Activated CD4-positive, CD25-positive, alpha-beta regulatory T cell treated with anti-CD3 and anti-CD28 coated beads, Interleukin-2, amount 50 U/mL, for 16 hours (primary cell): ENCODE measurements at places on chromosomes 7 and 10.

DNA sequence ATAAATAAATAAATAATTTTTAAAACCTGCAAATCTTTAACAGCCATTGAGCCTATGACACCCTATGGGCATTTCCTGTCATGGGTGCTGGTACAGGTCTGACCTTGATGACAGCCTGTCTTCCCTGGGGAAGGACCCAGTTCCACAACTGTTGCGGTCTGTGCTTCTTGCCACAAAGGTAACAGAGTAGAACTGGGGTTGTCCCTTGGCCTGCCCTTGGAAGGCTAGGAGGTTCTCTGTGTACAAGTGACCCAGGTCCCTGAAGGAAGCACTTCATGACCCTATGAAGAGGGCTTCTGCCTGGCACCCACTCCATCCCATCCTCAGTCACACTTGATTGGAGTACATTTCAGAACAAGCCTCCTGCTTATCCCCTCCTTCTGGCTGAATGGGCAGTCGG lies 66.9 kb downstream of the OGDH start:
- no peak for DNase-seq

- DNase-seq = no peak
Measured at GRCh38 chr10:110613996-110614495, 30.1 kb upstream of the RBM20 start.

GRCh38 chr10:90925079-90926029 lies 4.5 kb upstream of the ANKRD1 start:
- no peak for DNase-seq

- DNase-seq = no peak
Measured at GRCh38 chr10:100774876-100775275, 29.5 kb downstream of the PAX2 start.

DNA sequence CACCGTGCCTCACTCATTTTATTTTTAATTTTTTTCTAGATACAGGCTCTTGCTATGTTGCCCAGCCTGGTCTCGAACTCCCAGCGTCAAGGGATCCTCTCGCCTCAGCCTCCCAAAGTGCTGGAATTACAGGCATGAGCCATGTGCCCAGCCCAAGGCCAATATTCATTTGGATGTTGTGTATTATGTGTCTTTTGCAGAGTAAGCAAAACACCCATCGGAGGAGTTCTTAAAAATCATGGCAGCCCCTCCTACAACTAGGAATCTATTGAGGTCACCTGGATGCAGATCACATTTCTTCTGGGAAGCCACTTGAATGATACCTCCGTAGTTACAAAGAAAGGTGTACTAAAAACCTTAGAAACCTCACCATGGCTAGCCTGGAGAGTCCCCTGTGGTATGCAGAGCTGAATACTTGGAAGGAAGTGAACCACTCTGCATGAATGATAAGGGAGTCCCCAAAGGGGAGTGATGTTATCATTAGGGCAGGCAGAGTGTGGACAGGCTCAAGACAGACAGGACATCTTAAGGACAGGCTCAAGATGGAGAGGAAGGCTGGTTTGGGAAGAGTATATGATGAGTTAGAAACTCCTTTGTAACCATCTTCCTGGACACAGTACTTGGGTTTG lies 185.7 kb downstream of the TAX1BP1 start:
- no peak for DNase-seq

GRCh38 chr10:74589851-74590250 lies 236.5 kb upstream of the KAT6B start:
- no peak for DNase-seq

- no peak for DNase-seq
Measured at GRCh38 chr7:156475179-156475578, 165.4 kb upstream of the RNF32 start.

GRCh38 chr10:12633776-12634620 lies 284.7 kb downstream of the CAMK1D start:
- DNase-seq = no peak

DNA sequence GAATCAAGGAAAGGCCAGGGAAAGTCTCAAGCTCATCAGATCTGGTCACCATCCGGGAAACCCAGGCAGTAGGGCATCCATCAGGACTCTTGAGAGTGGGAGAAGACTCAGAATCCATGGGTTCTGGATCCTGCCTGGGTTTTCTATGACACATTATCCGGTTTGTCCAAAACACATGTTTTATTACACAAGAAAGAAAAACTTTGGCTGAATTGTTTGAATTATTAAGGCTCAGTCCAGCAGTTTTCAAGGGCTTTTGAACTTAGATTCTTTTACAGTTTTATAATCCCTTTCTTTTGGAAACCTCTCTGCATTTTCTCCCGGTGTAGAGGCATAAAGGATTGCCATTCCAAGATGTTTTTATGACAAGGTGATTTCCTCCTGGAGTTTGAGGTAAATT lies 528.5 kb upstream of the MGMT start:
- DNase-seq = no peak

DNA sequence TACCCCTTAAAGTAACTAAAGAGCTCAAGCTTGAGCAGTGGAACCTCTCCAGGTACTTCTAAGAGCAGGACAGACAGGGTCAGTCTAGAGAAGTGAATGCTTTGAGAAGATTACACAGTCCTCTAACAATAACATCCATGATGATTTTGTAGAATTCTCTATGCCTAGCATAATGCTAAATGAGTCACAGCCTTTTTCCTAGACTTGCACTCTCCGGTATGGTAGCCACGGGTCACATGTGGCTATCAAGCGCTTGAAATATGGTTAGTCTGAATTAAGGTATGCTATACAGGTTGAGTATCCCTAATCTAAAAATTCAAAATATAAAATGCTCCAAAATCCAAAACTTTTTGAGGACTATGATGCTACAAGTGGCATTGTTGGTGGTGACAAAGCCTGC lies 166.6 kb upstream of the MKLN1 start:
- no peak for DNase-seq

DNA sequence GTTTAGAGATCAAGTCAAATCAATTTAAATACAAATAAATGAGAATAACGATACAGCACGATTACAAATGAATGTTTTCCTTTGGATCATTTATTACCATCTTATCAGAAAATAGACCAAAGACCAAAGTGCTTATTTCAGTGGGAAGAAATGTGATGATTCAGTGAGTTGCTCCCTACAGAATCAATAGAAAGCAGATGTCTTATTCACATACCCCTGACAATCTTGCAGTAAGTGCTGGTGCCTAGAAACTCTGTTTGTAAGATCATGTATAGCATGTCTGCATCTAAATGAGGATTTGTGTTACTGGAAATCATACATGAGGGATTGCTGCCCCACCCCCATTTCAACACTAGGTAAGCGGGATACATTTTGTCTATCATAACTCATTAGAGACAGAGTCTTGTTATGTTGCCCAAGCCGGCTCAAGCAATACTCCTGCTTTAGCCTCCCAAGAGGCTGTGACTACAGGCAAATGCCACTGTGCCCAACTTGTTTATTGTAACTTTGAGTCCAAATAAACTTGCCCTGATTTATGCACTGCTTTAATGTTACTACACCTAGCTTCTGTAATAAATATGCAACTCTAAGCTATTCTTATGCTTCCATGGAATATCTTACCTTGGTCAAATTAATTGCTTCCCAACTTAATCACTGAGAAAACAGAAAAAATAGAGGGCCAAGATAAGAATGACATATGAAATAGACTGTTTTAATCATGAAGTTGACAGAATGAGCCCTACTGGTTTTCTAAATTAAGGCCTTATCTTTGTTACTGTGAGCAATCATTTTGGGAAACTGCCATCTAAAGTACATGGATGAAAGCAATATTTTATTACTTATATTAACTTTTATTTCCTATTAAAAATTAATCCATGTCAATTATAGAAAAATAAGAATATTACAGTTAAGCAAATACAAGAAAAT lies 82.5 kb downstream of the AHR start:
- DNase-seq = no peak

GRCh38 chr7:101124376-101125056 lies 2.4 kb upstream of the SERPINE1 start:
- no peak for DNase-seq

DNA sequence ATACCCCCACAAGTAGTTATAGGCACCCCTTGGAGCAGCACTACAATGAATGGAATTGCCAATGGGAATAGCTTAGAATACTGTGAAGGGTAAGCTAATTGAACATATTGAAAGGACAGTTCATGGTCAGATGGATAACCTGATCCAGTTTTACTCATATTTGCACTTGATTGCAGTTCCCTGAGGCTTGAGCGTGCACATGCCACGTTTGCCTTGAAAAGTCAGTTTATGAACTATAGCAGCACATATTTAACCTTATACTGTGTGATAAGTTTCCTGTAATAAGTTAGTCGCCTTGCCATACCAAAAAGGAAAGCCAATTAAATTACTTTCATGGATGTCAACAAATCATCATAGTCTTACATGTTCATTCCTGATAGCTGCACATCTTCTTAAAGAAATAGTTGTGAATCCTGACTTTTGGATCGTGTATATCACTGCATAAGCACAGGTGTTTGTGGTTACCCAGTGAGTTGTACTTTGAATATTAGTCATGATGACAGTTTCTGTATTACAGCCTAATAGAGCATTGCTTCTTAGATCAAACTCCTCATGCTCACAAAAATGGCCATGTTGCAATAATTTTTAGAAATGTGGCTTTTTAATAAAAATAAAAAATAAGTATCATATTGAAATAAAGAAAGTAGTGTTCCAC lies 21.6 kb downstream of the DNTT start:
- no peak for DNase-seq

GRCh38 chr10:3042589-3042988 lies 24.8 kb upstream of the PFKP start:
- no peak for DNase-seq

GRCh38 chr7:154566877-154567276 lies 436.0 kb downstream of the PAXIP1 start:
- DNase-seq = no peak

DNA sequence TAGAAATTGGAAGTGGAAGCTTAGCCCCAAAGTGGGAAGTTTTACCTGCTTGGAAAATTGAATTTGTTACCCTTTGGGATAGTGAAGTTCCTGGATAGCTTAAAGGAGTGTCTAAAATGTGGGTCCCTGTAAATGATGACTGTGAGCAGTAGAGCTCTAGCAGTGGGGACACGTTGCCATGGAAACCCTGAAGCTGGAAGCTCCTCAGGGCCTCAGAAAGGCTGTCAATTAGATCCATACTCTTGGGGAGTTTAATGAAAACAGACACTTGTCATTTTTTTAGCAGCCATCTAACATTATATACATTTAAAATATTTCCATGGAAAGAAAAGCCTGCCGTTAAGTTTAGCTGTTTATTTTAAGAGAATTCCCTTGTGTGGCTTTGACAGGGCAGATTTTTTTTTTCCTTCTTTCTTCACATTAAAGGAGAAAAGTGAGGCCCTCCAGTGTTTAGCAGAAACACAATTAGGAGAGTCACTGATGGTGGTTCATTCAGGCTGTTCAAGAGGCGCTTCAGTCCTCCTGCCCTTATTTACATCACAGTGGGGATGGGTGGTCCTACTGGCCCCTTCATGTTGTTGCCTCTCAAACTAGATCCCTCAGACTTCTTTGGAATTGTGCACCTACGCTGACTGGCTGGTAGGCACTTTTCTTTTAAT lies 518.4 kb downstream of the CCSER2 start:
- DNase-seq = no peak

- DNase-seq = no peak
Measured at GRCh38 chr10:59036311-59037017, 140.0 kb upstream of the PHYHIPL start.

GRCh38 chr7:40848541-40849221 lies 713.9 kb downstream of the SUGCT start:
- no peak for DNase-seq

GRCh38 chr7:80346704-80347103 lies 165.2 kb downstream of the GNAT3 start:
- no peak for DNase-seq

DNA sequence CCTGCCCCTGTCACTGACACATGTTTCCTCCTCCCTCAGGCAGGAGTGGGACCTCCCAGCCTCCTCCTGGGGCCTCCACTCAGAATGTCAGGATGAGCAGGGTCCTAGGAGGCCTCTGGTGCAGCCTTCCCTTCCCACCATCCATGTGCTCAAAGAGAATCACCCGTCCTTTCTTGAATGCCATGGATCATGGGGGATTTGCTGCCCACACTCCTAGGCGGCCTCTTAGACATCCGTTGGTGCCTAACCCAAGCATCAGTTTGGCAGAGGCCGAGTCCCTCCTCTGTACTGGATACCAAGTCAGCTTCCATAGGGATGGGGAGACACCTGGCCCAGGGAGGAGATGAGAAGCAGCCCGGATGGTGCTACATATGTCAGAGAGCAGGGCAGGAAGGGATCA lies 7.0 kb downstream of the NOS3 start:
- DNase-seq = no peak

DNA sequence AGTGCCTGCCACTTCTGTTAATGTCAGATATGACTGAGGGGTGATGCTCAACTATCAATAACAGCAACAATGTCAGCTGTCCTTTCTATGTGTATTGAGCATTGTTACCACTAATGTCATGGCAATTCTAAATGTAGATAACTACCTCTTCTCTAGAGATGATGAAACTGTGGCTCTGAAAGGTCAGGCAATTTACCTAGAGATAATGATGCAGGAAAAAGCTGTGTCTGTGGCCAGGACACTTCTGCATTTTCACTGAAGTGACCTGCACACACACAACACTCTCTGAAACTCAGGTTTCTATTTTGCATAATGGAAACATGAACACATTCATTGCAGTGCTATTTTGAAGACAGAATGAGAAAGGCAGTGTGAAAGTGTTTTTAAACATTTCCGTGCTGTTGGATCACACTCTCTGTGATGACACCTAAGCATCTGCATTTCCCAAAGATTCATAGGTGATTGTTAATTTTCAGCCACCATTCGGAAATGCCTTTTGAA lies 148.2 kb downstream of the KCND2 start:
- DNase-seq = no peak

- no peak for DNase-seq
Measured at GRCh38 chr7:1927937-1928644, 258.0 kb downstream of the ELFN1 start.

- DNase-seq = no peak
Measured at GRCh38 chr7:144024213-144024612, 24.1 kb downstream of the OR6B1 start.

- DNase-seq = no peak
Measured at GRCh38 chr10:16632996-16633395, 111.3 kb upstream of the C1QL3 start.

DNA sequence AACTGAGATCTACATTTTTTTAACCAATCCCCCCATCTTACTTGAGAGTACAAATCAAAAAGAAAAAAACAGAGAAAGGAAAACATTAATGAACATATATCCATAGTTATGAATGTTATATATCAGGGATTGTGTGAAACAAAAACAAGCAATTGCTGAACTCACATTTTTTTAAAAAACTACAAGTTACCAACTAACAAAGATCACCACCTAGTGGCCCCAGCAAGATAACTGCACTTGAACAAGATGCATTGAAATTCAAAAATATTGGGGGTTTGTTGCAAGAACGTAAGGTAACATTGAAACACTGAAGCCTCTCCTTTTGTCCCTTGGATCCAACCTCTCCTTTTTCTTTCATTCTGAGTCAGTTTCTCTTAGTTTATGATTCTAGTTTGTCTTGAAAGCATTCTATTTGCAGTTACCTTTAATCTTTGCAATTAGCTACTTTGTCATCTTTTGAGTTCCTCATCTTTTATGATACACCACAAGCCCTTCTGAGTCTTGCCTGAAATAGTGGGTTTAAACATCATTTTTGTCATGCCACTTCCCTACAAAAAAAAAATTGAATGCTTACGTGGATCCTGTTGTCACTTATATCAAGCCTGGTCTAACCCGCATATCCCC lies 87.3 kb upstream of the TES start:
- DNase-seq = no peak

- no peak for DNase-seq
Measured at GRCh38 chr7:159328096-159328495, 183.4 kb upstream of the VIPR2 start.
